Stimulated activated CD4-positive, alpha-beta T cell treated with anti-CD3 and anti-CD28 coated beads, Interleukin-1b, Interleukin-23, amount 100 ng/mL, for 24 hours (primary cell): ENCODE measurements at places on chromosomes 7 and 10.

- DNase-seq, result no peak
These were observed 4.5 kb upstream of the CCDC6 start for GRCh38 chr10:59910867-59911266.

GRCh38 chr7:159211540-159212182, 67.0 kb upstream of the VIPR2 start:
- DNase-seq, result no peak

- DNase-seq, result no peak
These were observed 5.4 kb downstream of the IFIT2 start for GRCh38 chr10:89307269-89307577.

- DNase-seq, result peak; percentile 35
These were observed at the start of the genes ACTR3C and LRRC61 for GRCh38 chr7:150322833-150323681. TSS of gene ACTR3C (minus strand) at chr7:150323545. CDS start at chr7:150295296, 28,249 bp downstream. TSS of gene LRRC61 (plus strand) at chr7:150323355. CDS start at chr7:150336862, 13,507 bp downstream.
